ENCODE measurements at places on chromosomes 12 and 14. TPM values are rescaled to one million over a fixed set of nuclear protein-coding genes. Genes with fewer than 3 reads are reported as not detected.

- DNase-seq = no peak
Measured at GRCh38 chr14:71574976-71575375, 357.3 kb upstream of the RGS6 start.

The GDF3 gene
- total RNA-seq = 144 TPM

DNA sequence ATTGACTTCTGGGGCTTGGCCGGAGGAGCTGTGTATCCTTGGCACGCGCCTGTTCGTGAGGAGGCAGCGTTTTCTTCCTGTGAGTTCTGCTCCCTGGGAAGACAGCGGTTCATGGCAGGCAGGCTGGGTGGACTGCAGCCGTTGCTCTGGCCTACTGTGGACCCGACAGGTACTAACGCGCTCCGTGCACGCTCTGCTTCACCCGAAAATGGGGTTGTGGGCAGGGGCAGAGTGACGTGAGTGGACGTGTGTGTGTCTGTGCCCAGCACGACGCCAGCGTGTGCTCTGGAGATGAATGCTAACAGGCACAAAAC, 179.1 kb downstream of the KIF26A start:
- no peak for DNase-seq

GRCh38 chr14:34356264-34356654, 105.8 kb downstream of the SPTSSA start:
- no peak for DNase-seq

- no peak for DNase-seq
Measured at GRCh38 chr12:113782873-113783272, 183.3 kb downstream of the RBM19 start.

The CLEC4C gene
- total RNA-seq = not detected

DNA sequence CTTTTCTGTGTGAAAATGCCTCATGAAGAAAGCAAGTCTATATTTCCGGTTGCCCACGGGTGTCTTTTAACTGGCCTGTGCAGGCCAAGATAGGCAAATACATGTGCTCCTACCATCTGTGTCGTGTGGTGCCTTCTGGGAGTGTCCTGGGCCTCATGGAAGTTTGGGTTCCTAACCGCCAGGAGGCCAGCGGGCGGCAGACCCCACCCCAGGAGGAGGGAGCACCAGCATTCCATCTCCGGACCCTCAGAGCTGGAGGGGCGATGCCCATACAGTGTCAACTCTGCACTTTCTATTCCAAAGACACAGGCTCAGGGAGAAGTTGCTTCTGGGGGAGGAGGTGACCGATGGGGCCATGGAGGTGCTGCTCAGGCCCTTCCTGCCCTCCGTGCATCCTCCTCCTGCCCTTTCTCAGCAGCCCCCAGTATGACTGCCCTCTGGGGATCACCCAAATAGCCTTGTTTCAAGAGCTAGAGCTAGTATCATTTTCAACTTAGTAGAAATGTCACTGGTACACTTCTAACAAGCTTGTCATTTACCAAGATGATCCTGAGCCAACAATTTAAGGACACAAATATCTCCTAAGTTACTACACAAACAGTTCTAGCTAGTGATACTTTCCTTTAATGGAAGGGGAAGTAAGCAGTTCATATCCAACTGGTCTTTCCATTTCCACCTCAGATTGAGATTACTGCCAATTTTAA, 17.8 kb downstream of the CCDC92 start:
- peak; percentile 26 for DNase-seq

The KCNC2 gene
- not detected for total RNA-seq

DNA sequence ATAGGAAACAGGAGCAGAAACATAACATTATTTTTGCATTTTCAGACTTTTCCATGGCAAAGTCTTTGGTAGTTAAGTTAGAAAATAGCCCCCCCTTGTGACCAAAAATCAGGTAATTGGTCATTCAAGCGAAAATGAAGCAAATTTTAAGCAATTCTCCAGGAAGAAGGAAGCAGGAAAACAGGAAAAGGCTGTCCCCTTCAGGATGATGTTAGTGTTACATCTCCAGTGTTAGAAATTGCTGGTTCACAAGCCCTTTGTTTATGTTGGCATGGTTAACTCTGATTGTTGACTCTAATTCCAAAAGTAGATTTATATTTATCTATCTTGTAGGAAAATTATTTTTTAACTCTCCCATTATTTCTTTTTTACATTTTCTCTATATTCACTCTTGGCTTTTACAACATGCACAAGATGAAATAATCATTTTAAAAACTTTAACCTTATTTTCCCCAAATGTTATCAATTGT, 18.8 kb upstream of the GAS2L3 start:
- DNase-seq = peak; percentile 69

GRCh38 chr14:105853089-105853906, 326.9 kb downstream of the TMEM121 start:
- peak; percentile 33 for DNase-seq

- DNase-seq = no peak
Measured at GRCh38 chr12:93419388-93420034, 22.2 kb downstream of the UBE2N start.

The KCNK10 gene
- 0.03 TPM for total RNA-seq

The ETFBKMT gene
- 0.78 TPM for total RNA-seq

The CCDC91 gene
- total RNA-seq = 9.5 TPM

GRCh38 chr14:101361451-101362433, 199.6 kb upstream of the DIO3 start:
- DNase-seq = no peak

DNA sequence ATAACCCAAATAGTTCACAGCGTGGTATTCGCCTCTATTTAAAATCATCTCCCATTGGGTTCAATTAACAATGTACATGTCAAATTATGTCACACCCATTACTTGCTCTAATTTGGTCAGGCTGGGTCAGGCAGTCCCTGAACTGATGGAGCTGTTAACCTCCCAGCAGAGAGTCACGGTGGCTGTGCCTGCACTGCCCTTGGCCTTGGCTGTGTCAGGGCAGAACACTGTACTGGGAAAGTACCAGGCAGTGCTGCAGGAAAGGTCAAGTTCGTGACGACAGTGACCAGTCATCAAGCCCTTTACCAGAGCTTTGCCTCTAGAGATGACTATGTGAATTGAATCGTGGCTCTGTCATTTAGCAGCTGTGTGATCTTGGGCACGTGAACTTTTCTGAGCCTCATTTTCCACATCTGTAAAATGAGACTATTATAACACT, 100.0 kb downstream of the ARF6 start:
- no peak for DNase-seq

DNA sequence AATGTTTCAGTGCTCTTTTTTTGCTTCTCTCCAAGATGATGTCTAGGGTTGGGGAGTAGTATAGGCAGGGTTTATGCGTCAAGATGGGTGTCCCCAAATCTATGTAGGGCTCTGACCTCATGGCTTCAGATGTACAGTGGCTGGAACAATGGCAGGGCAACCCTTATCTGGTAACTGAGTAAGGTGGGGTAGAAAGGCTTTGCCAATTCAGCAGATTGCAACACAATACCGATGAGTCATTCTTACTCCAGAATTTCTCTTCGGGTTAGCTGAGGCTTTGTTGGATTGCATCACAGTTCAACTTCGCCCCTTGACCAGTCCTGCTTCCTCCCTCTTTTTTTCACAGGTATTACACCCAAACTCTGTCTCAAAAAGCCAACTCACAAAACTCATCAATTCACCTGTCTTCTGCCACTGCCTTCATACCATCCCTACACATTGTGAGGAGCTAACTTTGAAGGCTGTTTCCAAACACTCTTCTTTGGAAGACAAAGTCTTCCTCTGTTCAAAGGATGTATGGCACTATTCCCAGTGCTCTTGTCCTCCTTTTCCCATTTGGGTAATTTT, 190.2 kb upstream of the CNOT2 start:
- no peak for DNase-seq

The EML5 gene
- total RNA-seq = 0.38 TPM

- no peak for DNase-seq
Measured at GRCh38 chr12:26551385-26551784, 281.6 kb downstream of the ITPR2 start.

- no peak for DNase-seq
Measured at GRCh38 chr12:73677520-73678291, 859.9 kb upstream of the ATXN7L3B start.

The SOX5 gene
- 3.8 TPM for total RNA-seq

The TMEM233 gene
- total RNA-seq = not detected

GRCh38 chr12:39372929-39373328, 70.0 kb downstream of the KIF21A start:
- no peak for DNase-seq

The TGM1 gene
- total RNA-seq = 0.21 TPM

Measured in H7 (cell line).